Hematopoietic multipotent progenitor cell treated with erythropoietin and hydrocortisone succinate and interleukin-3 and kit ligand, for 17 days (in vitro differentiated cells): ENCODE measurements at places on chromosomes 7 and 10.

DNA sequence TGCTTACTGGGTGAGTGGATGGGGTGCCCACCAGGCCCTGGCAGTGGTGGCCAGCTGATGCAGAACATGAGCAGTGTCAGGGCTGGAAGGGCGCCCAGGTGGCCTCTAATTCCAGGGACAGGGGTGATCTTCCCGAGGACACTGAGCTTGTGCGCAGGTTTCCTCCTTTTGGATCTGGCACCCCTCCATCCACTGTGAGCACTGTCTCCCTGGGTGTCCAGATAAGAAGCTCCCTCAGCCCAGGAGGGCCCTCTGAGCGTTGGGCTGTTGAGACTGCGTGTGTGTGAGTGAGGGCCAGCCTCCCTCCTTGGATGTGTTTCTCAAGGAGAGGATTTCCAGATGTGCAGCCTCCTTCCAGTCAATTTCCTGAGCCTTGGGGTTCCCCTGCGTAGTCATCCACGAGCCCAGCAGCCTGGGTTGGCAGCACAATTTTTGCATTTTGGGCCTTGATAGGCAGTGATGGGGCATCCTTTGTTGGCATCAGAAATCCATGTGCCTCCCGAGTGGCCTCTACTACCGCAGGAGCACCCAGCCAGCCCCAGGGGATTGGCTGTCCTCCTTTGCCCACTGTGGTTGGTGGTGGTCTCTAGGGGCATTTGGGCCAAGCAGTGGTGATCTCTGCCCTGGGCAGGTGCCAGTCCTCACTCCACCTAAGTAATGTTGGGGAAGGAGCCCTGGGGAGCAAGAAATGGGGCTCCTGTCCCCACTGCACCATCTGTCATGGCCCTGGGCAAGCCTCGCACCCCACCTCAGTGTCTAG, 20.9 kb upstream of the BTBD16 start:
- no peak for DNase-seq

GRCh38 chr10:119893845-119894427, 1.4 kb downstream of the SEC23IP start:
- DNase-seq = no peak

GRCh38 chr7:21253740-21254687, 173.9 kb upstream of the SP4 start:
- no peak for DNase-seq

DNA sequence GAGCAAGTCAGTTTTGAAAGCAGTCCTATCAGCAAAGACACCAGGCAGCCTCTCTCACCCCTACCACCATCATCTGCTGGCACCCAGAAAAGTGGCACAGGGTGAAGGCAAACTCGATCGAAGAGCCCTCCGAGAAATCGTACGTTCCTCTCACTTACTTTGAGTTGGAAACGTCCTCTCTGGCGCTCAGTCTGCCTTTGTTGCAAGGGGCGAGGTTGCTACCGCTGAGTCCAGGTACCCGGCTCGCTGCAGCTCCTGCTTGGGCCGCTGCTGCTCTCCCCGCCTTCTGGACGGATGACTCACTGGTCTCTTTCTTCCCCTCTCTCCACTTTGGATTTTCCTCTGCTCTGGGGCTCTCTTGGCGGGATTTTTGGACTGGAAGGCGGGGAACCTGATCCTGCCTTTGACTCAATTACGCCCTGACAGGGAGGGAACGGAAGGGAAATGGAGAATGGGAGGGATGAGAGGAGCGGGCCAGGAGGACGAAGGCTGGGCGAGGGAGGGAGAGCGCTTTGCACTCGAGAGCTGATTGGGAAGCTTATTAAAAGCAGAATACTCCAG, at the start of gene PTN:
TSS of gene PTN (minus strand) at position 453 of the 561 bp plus-strand sequence. CDS start 88,760 bp downstream, outside the sequence.
- no peak for DNase-seq

DNA sequence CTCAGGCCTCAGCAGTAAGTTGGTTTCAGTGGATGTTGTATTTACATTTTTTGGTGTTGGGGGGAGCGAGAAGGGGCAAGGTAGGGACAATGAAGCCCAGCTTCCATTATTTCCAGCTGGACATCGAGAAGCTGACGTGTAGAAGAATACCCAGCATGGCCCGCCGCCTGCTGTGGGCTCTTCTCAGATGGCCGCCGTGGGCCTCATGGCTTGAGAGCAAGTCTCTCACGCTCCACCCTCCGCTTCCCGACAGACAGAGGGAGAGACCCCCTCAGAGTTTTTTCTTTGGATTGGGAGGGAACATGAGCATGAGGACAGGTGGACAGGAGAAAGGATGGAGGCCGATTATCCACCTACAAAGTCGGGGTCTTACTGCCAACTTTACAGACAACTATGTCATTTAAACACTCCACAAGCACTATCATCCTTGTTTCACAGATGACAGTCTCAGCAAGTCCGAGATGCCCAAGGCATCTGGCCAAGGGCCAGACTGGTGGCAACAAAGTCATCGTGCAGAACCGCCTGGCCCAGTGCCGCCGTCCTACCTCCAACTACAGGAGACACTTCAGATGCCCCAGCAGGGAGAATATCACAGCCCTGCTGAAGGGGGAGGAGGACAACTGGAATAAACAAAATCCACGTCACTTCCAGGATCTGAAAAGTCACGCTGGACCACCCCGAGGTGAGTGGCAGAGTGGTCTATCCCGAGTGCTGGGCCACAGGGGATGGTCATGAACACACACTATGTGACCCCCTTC, 195.9 kb downstream of the DIP2C start:
- DNase-seq = no peak

DNA sequence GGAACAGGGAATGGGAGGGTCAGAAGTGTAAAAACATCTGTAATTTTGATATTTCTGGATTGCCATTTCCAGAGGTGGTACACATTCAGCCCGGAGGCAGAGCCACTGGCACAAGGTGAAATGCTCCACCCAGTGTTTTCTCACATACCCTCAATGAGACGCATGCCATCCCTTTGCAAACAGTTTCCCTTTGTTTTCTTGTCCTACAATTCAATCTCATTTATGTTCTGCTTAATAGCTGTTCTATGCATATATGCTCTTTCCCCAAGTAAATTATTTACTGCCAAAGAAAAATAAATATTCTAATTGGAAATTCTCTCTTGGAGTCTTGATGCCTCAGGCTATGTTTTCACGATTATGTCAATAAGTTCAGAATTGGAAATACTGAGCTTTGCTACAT, 369.7 kb upstream of the AKR1E2 start:
- no peak for DNase-seq

DNA sequence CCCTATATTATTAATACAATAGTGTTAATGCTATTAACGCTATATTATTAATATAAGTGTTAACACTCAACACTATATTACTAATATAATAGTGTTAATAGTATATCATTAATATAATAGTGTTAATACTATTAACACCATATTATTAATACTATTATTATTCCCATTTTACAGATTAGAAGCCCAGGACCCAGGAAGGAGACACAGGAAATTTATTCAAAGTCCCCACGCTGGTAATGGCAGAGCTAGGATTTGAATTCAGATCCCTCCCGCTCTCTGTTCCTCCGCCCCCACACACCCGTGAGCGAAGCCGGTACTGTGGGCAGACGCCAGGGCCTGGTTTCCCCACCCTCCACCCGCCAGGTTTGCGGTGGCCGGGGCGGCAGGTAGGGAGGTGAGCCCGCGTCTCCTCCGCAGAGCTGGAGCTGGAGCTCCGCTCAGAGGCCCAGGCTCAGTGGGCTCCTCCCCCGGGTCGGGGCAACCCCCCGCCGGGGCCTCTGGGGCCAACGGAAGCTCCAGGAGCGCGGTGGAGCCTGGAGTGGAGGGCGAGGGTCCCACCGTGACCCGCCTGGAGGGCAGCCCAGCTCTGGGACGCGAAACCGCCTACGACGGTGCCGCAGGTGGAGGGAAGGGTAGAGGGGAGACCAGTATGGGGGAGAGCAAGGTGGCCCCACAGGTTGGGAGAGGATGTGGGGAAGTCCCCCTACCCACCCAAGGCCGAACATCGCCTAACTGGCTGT, at the start of gene TMEM225B:
TSS of gene TMEM225B (plus strand) at position 506 of the 740 bp plus-strand sequence. CDS start 6,122 bp downstream, outside the sequence.
- no peak for DNase-seq
